ENCODE measurements at places on chromosomes 1 and 21.

- DNase-seq: no peak
Observed at GRCh38 chr1:119286587-119287181, 81.9 kb upstream of the HAO2 start.

GRCh38 chr1:201590474-201590873 is 51.5 kb downstream of the NAV1 start:
- DNase-seq: no peak

- no peak for DNase-seq
Observed at GRCh38 chr1:233728721-233729120, 114.8 kb downstream of the KCNK1 start.

GRCh38 chr1:79585801-79586200 is 579.3 kb upstream of the ADGRL4 start:
- no peak for DNase-seq

GRCh38 chr1:224700918-224701531 is 84.9 kb downstream of the CNIH3 start:
- no peak for DNase-seq

- DNase-seq: no peak
Observed at GRCh38 chr1:232377494-232377770, 252.5 kb downstream of the SIPA1L2 start.

DNA sequence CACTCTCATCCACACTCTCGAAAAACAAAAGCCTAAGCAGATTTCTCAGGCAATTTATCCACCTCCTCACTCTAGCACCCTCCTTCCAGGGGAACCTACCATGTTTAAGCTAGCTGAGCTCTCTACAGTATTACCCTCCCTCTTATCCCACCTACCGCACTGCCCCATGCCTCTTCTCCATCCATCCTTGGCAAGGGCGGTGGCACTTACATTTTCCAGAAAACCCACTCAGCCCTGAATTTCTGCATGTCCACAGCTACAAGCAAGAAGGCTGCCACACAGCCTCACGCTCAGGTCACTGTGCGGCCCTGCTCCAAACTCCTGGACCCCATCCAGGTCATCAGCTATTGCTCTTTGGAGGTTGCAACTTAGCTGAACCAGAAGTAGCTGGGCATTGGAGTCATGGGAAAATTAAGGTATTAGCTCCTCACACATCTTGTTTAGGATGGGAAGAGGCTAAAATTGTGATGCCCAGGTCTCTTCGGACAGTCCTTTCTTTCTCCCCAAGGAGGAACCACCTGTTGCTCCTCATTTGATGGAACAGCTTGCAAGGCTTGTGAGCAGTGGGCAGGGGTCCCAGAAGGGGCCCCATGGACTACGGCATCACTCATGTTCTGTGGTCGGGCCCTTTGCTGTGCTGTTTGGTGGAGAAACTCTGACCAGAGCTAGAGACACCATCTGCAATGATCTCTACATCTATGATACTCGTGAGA is 1.1 kb downstream of the KLHDC9 start:
- no peak for DNase-seq

DNA sequence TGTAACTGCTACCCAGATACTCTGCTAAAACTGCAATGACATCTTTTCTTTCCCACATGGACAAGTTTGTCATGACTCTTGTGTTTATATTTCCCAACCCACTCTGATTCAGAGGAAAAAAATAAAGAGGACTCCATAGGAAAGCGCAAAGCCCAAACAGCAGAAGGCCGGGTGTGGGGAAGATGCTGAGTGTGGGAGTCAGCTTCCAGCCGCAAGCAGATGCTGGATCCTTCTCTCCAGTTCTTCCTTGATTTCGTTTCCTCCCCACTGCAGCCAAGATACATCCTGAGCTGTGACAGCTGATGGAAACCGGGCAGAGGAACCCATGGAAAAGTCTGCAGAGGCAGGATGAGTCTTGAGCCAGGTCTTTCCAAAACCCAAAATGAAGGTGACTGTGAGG is 498.2 kb downstream of the PLPP3 start:
- DNase-seq: no peak

DNA sequence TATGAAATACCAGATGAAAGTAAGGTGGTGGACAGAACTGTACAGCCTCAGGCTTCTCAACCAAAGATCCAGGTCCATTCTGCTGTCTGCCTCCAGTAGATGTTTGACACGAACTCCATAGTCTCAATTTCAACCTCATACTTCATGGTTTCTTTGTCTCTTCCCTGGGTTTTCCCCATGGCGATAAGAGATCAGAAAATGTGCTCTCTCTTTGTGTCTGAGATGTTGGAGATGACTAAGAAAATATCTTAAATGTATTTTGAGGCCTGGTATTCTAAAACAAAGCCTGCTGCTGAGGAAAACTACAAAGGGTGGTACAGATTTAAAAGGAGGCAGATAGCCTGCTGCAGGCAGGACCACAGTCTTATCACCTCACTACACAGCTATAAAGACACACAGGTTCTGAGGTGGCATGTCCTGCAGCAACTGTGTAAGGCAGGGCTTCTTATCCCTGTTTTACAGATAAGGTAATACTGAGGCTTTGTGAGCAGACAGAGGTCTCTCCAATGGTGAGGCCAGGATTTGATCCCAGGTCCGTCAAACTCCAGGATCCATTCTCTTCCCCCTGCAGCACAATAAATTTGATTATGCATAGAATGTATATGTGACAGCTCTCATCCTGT is 40.0 kb upstream of the CACNA1E start:
- DNase-seq: no peak

DNA sequence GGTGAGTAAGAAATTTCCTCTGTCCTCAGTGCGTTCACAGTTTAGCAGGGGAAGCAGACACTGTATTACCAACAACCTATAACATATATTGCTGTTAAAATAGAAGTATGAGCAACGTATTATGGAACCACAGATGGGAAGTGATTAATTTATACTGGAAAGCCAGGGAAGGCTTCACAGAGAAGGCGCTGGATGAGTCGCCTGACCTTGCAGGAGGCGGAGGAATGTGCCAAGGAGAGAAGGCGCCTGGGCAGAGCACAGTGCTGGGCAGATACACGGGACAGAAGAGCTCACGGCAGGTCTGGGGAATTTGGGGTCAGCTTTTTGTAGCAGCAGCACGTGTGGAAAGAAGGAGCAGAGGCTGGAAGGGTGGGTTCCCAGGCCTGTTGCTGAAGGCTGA is 116.3 kb downstream of the DHRS3 start:
- DNase-seq: no peak

DNA sequence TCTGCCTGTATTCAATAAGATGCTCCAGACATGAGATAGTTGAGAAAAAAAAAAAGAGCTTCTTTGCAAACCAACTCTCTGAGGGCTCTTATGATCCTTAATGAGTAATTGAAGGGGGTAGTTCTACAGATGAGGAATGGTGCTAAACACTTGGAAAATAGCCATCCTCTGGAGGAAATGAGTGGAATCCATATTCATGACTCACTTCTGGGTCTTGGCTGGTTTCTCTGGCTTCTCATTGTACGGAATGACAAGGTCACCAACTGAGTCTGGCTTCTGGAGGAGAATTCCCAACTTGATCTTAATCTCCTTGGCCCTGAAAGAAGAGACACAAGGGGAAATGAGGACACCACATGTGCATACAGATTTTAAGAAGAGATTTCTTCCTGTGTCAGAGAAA is 34.7 kb downstream of the RGS5 start:
- no peak for DNase-seq

- DNase-seq: no peak
Observed at GRCh38 chr1:165851034-165851658, 23.7 kb downstream of the UCK2 start.

DNA sequence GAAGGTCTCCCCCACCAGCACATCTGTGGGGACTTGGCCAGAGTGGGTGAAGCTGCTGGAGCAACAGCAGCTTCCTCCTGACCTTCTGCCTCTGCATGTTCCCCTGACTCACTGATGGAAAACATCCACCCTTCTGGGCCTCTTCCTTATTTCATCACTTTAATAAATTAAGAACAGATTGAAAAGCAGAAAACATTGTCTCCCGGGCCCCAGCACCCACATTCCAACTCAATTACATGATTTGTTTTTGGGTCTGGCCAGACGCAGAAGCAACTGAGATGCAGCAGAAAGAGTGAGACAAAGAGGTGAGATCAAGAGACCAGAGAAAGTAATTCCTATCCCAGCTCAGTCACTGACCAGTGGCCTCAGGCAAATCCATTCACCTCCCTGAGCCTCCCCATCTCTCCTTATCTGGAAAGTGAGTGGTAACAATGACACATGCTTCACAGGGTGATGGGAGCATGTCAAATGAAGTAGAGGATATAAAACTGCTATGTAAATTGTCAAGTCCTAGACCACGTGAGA is 157.1 kb downstream of the ELAVL4 start:
- no peak for DNase-seq

DNA sequence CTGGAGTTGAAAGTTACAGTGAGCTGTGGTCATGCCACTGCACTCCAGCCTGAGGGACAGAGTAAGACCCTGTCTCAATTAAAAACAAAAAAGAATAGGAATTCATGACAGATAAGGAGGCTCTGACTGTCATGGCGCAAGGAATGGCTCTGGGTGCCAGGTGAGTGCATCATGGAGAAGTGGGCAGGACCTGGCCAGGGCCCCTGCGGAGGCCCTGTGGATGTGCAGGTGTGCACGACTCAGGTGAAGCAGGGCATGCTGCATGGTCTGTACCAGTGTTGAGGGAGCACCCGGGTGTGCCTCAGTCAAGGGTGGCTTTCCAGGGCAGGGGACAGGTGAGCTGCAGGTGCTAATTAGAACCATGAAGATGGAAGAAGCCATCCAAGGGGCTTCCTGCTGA is 14.0 kb downstream of the SLC1A7 start:
- no peak for DNase-seq

GRCh38 chr1:208603721-208604120 is 359.5 kb upstream of the PLXNA2 start:
- no peak for DNase-seq

GRCh38 chr1:112544011-112544688 is 35.4 kb downstream of the WNT2B start:
- no peak for DNase-seq

- no peak for DNase-seq
Observed at GRCh38 chr1:219374636-219375035, 201.0 kb downstream of the LYPLAL1 start.
